MG63 (cell line): ENCODE measurements at places on chromosomes 2 and 18. TPM values are rescaled to one million over a fixed set of nuclear protein-coding genes. Genes with fewer than 3 reads are reported as not detected.

- DNase-seq = no peak
These were observed 54.0 kb upstream of the TWIST2 start for GRCh38 chr2:238793801-238794449.

- no peak for DNase-seq
These were observed 55.1 kb downstream of the ADD2 start for GRCh38 chr2:70712916-70713315.

- DNase-seq = no peak
These were observed 59.0 kb downstream of the PXDN start for GRCh38 chr2:1685078-1685956.

DNA sequence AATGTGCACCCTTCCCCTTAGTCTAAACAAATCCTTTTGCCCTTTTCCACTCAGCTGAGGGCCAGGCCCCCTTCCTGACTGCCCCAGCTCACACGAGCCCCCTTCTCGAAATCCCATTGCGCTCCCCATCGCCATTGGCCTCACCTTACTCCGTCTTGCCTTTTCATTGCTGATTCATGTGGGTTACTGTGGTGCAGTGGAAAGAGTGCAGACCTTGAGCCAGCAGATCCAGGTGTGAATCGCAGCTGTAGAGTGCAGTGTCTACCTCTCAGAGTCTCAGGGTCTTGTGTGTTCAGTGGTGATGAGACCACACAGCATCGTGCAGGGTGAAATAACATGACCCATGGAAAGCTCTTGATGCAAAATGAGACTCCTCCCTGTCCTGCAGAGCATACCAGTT is 132.4 kb upstream of the APCDD1 start:
- DNase-seq = no peak

GRCh38 chr2:62475172-62476011 is 30.6 kb downstream of the TMEM17 start:
- DNase-seq = peak; percentile 42

The EN1 gene
- total RNA-seq = 1.2 and 7.2 TPM in 2 replicates

The GYPC gene
- total RNA-seq = 49.1 and 118 TPM in 2 replicates

The NTSR2 gene
- not detected in 2 replicates for total RNA-seq

DNA sequence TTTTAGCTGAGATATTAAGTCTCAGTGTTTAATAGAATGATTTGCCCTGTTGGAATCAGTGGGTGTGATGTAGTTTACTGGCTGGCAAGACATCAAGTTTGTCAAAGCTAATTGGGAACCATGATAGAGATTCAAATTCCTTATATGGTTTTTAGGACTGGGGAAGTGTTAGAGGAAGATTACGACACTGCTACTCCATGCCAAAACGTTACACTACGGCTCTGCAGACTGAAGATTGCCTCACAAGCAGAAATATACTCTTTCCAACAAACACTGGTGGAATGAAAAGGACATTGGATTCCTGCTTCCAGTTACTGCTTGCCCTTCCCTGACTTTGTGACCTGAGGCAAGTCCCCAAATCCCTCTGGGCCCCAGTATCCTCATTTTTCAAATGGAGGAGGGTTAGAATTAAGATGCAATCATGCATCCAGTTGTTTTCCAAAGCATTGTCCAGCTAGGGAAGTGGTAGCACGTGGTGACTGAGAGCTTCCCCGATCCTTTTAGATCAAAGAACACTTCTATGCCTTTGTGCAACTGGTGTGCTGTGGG is 147.6 kb downstream of the CDC42EP3 start:
- peak; percentile 26 for DNase-seq
